ENCODE measurements at places on chromosomes 3 and 15. TPM values are rescaled to one million over a fixed set of nuclear protein-coding genes. Genes with fewer than 3 reads are reported as not detected.

Gene NPAP1
- 0.09 TPM for total RNA-seq

Gene CD86
- total RNA-seq: 2.2 TPM

Gene JMJD7
- total RNA-seq: 9.5 TPM

Gene TMEM266
- total RNA-seq: 4.2 TPM

Gene ATP13A5
- total RNA-seq: 0.14 TPM

Gene RHOA
- 209 TPM for total RNA-seq

DNA sequence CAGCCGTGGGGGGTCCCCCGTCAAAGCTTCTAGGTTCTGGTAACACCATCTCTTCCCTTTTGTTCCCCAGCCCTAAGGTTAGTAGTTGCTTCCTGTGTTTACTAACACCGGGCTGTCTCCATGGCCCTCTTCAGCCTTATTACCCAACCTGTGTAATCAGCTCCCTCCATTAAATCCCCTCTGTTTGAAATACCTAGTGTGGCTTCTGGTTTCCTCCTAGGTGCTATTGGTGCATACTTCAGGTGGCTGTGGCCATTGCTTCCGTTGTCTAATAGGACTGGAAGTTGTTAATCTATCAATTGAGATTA is 35.3 kb downstream of the MOBP start:
- H3K27me3 ChIP-seq: no peaks in the 10 kb centered on the region
- H3K4me3 ChIP-seq: no peak overlapping the region
- no peak overlapping the region for H3K27ac ChIP-seq
- H3K4me1 ChIP-seq: no peaks in the 10 kb centered on the region

- H3K27me3 ChIP-seq: no peaks in the 10 kb centered on the region
- no peak overlapping the region for H3K27ac ChIP-seq
- H3K4me1 ChIP-seq: no peaks in the 10 kb centered on the region
- H3K36me3 ChIP-seq: no peaks in the 10 kb centered on the region
Observed at GRCh38 chr3:151091685-151092345, 6.4 kb downstream of the MED12L start.

- H3K4me1 ChIP-seq: no peaks in the 10 kb centered on the region
- no peaks in the 10 kb centered on the region for H3K36me3 ChIP-seq
- DNase-seq: no peak
- H3K27ac ChIP-seq: no peak overlapping the region
- no peaks in the 10 kb centered on the region for H3K27me3 ChIP-seq
Observed at GRCh38 chr15:25450163-25450562, 11.3 kb upstream of the UBE3A start.

DNA sequence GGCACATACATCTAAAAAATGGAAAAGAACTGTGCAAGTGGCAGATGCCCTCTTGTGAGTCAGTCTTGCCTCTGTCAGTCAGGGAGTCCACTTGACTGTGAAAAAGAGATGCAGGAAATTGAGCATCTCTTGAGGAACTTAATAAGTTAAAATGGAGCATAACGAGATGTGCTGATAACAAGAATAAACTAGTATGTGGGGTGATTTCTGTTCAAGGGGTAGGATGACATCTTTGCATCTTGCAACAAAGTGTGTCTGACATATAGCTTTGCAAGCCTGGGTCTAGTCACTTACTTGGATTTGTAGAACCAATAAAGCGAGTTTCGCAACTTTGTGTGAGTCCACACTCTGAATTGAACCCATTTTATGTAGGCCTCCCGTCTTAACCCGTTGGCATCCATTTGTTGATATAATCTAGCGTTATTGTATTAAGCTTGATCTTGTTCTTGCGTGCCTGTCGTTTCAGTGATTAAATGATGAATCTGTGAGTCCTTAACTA is 2.2 kb downstream of the USP3 start:
- peak overlapping the region; percentile 100 for H3K27ac ChIP-seq
- no peaks in the 10 kb centered on the region for H3K27me3 ChIP-seq
- DNase-seq: no peak
- H3K4me3 ChIP-seq: peak overlapping the region; percentile 84
- peaks cover 48% of the 10 kb centered on the region for H3K4me1 ChIP-seq

DNA sequence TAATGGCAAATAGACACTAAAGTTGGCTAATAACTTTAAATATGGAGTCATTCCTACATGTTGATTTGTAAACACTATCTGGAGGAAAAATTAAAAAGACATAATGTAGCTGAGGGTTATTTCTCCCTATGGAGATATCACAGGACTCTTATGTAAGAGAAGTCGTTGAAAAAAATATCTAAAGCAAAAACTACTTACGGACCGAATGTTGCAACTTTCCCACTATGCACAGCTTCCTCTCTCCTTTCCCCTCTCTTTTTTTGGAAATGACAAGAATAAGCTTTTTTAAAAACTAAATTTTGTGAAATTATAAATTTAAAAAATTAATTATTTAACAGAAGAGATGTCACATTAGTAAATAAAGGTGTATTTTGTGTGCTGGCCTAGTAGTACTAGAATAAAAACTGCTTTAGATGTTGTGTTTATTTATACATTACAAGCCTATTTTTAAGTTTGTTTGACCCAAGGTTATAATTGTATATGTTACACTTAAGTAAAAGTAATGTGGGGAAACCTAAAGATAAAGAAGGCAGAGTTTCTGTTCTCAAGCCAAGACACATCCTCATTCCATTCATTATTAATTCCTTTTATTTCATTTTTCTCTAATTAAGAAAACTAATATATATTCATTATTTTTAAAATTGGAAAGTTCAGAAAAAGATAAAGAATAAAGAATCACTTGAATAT is 20.7 kb upstream of the PPARG start:
- H3K4me1 ChIP-seq: no peaks in the 10 kb centered on the region
- H3K36me3 ChIP-seq: no peaks in the 10 kb centered on the region
- DNase-seq: no peak
- no peak overlapping the region for H3K4me3 ChIP-seq

DNA sequence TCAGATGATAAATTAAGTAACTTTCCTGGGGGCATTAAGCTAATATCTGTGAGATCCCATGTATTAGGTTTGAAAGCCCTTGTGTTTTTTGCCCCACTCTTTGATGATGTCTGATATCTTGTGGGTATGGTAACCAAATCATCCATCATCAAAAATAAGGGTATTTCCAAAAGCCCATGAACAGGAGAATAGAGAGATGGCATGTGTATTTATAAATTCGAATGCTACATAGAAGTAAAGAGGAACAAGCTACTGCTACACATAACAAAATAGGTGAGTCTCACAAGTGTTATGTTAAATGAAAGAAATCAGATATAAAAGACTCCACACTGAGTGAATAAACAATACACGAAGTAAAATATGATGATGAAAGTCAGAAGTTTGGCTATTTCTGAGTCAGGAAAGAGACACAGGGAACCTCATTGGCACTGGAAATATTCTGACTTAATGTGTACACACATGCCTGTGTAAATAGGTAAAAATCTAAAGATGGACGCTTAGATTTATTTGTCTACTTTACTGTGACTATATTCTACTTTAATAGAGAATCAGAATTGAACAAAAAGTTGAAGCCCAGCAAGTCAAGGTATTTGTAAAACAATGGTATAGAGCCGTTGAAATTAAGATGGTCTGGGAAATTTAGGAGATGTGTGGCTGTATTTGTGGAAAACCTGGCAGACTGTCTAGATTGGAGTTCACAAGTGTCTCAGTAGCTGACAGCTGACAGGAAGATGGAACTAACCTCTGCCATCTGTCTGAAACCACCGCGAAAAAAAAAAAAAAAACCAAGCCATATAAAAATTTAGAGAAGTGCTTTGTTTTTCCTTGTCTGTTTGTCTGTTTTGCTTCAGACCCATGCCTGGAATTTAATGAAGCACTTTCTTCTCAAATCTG is 111.0 kb upstream of the TGFBR2 start:
- no peaks in the 10 kb centered on the region for H3K36me3 ChIP-seq
- no peak overlapping the region for H3K4me3 ChIP-seq
- H3K27me3 ChIP-seq: no peaks in the 10 kb centered on the region
- no peak overlapping the region for H3K27ac ChIP-seq
- no peak for DNase-seq
